ENCODE measurements at places on chromosomes 7 and 10. TPM values are rescaled to one million over a fixed set of nuclear protein-coding genes. Genes with fewer than 3 reads are reported as not detected.

Gene SPDYE1
- total RNA-seq, result not detected

Gene GALNT17
- 2.7 TPM for total RNA-seq

Gene WIPF3
- 7.9 TPM for total RNA-seq

DNA sequence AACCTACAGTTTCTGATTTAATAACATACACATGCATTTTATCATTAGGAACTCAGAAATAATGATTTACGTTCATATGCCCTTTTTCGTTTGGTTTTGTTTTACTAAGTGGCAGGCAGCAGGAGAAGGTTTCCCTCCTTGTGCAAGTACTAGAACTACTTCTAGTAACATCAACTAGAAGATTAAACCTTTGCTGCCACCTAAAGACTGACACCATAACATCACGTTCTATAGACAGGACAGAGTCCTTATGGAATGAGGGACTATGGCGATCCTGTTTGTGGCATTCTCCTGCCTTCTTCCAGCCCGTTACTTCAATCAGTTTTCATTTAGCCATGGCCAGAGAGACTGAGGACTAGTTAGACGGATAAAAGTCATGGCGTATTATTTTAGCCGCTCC, 53.2 kb downstream of the GAD2 start:
- no peak overlapping the region for H3K27ac ChIP-seq
- DNase-seq, result no peak
- no peak overlapping the region for H3K4me3 ChIP-seq
- peaks cover 9% of the 10 kb centered on the region for H3K27me3 ChIP-seq

Gene AKR1C2
- 2.5 TPM for total RNA-seq

- H3K36me3 ChIP-seq, result no peaks in the 10 kb centered on the region
- peaks cover 16% of the 10 kb centered on the region for H3K4me1 ChIP-seq
- no peak overlapping the region for H3K4me3 ChIP-seq
- no peak for DNase-seq
- no peak overlapping the region for H3K27ac ChIP-seq
Observed at GRCh38 chr10:11274452-11274851, 256.8 kb downstream of the CELF2 start.

GRCh38 chr7:128755819-128756476, 16.8 kb downstream of the CALU start:
- no peaks in the 10 kb centered on the region for H3K4me1 ChIP-seq
- no peak overlapping the region for H3K27ac ChIP-seq
- peaks cover 15% of the 10 kb centered on the region for H3K36me3 ChIP-seq

Gene FAM20C
- 17.8 TPM for total RNA-seq

- H3K27ac ChIP-seq, result no peak overlapping the region
- no peaks in the 10 kb centered on the region for H3K36me3 ChIP-seq
- no peaks in the 10 kb centered on the region for H3K4me1 ChIP-seq
- DNase-seq, result no peak
- H3K4me3 ChIP-seq, result no peak overlapping the region
Observed at GRCh38 chr7:22639396-22639795, 87.6 kb upstream of the IL6 start.

- H3K4me1 ChIP-seq, result peaks cover 6% of the 10 kb centered on the region
- DNase-seq, result no peak
- H3K4me3 ChIP-seq, result no peak overlapping the region
Observed at GRCh38 chr10:35228058-35228457, 101.4 kb downstream of the CREM start.

Gene GBX1
- total RNA-seq, result 0.20 TPM

DNA sequence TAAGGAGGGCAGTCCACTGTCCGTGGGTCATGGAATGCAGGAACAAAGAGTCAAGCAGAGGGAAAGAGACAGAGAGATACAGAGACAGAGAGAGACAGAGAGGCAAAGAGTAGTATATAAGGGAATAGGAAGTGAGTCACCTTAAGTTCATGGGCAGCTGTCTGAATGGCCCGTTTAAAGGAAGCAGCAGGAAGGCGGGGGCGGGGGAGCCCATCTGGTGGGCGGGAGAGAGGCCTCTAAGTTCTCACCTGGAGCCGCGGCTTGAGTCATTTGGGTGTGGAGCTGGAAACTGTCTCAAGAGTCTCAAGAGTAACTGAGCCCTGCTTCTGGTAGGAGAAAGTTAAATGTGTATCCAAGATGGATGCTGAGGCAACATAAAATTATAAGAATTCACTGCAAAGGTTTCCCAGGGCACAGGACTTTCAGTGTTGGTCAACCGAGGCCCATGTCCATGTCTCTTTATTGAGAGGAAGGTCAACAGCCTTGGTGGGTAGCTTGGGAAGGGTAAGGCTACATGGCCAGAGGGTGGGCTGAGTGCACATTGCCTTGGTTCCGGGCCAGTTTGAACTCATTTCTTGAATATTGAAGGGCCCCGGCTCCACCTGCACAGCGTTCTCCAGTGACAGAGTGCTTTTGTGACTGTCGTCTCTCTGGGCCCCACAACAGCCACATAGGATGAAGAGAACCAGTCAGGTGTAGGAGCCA, 85.5 kb upstream of the CACUL1 start:
- H3K4me1 ChIP-seq, result peaks cover 36% of the 10 kb centered on the region
- H3K36me3 ChIP-seq, result no peaks in the 10 kb centered on the region
- no peak overlapping the region for H3K4me3 ChIP-seq
- DNase-seq, result no peak
- no peaks in the 10 kb centered on the region for H3K27me3 ChIP-seq
- H3K27ac ChIP-seq, result no peak overlapping the region

- no peaks in the 10 kb centered on the region for H3K4me1 ChIP-seq
- H3K36me3 ChIP-seq, result no peaks in the 10 kb centered on the region
- no peak overlapping the region for H3K4me3 ChIP-seq
- peaks cover 34% of the 10 kb centered on the region for H3K27me3 ChIP-seq
- H3K27ac ChIP-seq, result no peak overlapping the region
Observed at GRCh38 chr10:43665054-43665453, 16.4 kb upstream of the ZNF32 start.

- no peak overlapping the region for H3K27ac ChIP-seq
- DNase-seq, result no peak
- H3K4me3 ChIP-seq, result no peak overlapping the region
- H3K27me3 ChIP-seq, result no peaks in the 10 kb centered on the region
- H3K4me1 ChIP-seq, result peaks cover 14% of the 10 kb centered on the region
Observed at GRCh38 chr7:17988858-17989257, 38.8 kb downstream of the PRPS1L1 start.

- H3K4me1 ChIP-seq, result peaks cover 18% of the 10 kb centered on the region
- H3K27me3 ChIP-seq, result no peaks in the 10 kb centered on the region
- no peaks in the 10 kb centered on the region for H3K36me3 ChIP-seq
- no peak for DNase-seq
- no peak overlapping the region for H3K27ac ChIP-seq
Observed at GRCh38 chr7:38322461-38322860, 49.0 kb upstream of the TARP start.

DNA sequence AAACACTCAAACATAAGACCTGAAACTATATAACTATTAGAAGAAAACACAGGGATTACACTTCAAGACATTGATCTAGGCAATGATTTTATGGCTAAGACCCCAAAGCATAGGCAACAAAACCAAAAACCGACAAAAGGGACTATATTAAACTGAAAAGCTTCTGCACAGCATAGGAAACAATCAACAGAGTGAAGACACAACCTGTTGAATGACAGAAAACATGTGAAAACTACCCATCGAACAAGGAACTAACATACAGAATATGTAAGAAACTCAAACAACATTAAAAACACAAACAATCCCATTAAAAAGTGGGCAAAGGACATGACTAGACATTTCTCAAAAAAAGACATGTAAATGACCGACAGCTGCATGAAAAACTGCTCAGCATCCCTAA, 109.0 kb downstream of the ALOX5 start:
- no peak for DNase-seq
- H3K4me1 ChIP-seq, result no peaks in the 10 kb centered on the region
- H3K27ac ChIP-seq, result no peak overlapping the region
- peaks cover 27% of the 10 kb centered on the region for H3K36me3 ChIP-seq
- H3K4me3 ChIP-seq, result no peak overlapping the region

GRCh38 chr10:101552442-101552841, 35.6 kb downstream of the POLL start:
- H3K36me3 ChIP-seq, result peaks cover 41% of the 10 kb centered on the region
- no peaks in the 10 kb centered on the region for H3K4me1 ChIP-seq
- no peak overlapping the region for H3K4me3 ChIP-seq
- H3K27ac ChIP-seq, result no peak overlapping the region
- no peaks in the 10 kb centered on the region for H3K27me3 ChIP-seq

- no peaks in the 10 kb centered on the region for H3K36me3 ChIP-seq
- H3K4me1 ChIP-seq, result peaks cover 2% of the 10 kb centered on the region
- DNase-seq, result no peak
- H3K27ac ChIP-seq, result no peak overlapping the region
- peaks cover 36% of the 10 kb centered on the region for H3K27me3 ChIP-seq
- H3K4me3 ChIP-seq, result no peak overlapping the region
Observed at GRCh38 chr7:107696330-107696946, 35.8 kb downstream of the SLC26A4 start.

Data from mesothelial cell of epicardium (in vitro differentiated cells).